NCI-H2029 (cell line): ENCODE measurements at places on chromosomes 11 and 22.

DNA sequence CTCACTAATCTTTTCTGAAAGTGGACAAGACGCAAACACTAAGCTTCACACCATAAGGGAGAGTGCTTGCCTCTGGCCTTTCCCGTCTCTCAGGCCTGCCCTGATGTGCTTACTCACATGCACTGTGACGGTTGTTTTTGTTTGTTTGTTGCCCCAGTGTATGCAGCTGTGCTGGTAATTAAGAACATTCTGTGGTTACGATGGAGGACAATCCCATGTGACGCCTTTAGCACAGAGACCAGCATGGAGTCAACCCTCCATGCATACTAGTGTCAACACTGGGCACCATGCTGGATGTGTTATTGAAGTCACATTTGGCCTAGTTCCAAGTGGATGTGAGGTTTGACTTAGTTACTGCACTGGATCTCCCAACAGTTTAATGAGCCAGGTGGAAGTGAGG, 27.8 kb upstream of the CDON start:
- DNase-seq: peak; percentile 98

- no peak for DNase-seq
These were observed 67.0 kb downstream of the IGLL5 start for GRCh38 chr22:22954656-22955055.

- DNase-seq: no peak
These were observed 237.8 kb downstream of the TBC1D22A start for GRCh38 chr22:47000256-47000655.

GRCh38 chr11:41286751-41287150, 172.7 kb downstream of the LRRC4C start:
- no peak for DNase-seq

DNA sequence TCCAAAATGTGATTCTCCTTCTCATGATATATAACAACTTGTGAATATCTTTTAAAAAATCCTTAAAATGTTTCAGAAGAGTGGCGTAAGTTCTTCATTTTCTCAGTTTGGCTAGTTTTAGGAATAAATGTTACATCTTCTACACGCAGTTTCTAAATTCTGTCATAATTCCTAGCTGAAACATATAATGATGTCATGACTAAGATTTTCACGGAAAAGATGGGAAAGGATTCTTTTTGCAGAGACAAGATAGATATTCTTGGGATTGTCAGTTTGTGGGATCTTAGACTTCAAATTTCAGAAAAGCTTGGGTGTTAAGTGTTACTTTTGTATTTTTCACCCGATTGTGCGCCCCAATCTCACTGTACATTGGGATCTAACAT, 1.7 kb downstream of the EED start:
- no peak for DNase-seq

- no peak for DNase-seq
These were observed at the start of gene HBD for GRCh38 chr11:5234381-5234834. HBD (minus strand) TSS chr11:5234483; CDS start chr11:5234433, 50 bp downstream.

DNA sequence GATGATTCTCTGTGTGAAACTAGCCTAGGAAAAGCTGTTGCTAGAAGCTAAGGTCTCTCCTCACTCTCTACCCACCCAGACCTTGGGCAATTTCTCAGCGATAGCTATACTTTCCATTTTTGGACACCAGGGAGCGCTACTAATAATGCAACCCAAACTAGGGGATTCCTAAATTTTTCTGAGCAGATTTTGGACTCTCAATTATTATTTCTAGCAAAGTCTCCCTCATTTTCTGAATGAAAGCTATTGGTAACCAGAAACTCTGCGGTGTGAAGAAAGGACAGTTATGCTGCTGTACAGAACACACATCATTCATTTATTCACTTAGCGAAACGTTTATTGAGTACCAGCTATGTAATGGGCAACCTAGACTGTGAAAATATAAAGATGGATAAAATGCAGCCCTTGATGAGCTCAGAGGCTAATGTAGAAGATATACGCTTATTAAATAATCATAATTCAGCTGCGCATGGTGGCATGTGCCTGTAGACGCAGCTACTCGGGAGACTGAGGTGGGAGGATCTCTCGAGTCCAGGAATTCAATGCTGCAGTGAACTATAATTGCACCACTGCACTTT, 6.1 kb upstream of the STIM1 start:
- no peak for DNase-seq

DNA sequence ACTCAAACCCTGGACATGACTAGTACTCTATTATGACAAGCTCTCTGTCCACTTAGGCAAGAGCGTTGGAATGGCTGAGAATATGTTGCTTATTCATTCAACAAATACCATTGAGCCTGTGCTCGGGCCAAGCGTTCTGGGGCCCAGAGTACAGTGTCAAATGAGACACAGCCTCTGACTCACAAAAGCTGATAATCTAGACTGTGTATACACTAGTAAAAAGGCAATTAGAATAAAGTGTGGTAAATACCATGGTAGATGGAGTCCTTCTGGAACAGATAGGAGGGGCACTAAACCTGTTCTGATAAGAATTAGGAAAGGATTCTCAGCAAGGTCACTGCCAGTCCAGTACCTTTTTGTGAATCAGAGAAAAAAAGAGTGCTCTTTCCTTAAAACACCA, 24.7 kb downstream of the KCNE3 start:
- DNase-seq: no peak

- DNase-seq: no peak
These were observed 67.6 kb upstream of the AMPD3 start for GRCh38 chr11:10387206-10388083.

DNA sequence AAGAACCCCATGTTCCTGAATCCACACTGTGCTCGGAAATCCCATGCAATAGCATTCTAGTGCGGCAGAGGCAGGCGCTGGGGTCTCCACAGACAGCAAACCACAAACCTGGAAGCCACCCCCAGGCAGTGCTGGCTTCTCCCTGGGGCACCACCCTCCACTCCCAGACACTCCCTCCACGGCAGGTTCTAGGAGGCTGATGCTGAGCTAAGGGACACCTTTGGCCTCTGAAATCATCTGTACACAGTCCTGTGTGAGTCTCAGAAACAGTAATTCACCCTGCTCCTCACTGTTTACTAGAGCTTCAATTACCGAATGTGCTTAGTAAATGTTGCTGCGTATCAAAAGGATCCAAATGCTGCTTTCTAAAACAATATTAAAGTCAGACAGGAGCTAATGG, 129.3 kb downstream of the EFCAB6 start:
- DNase-seq: no peak
